ENCODE measurements at places on chromosomes 3 and 15. TPM values are rescaled to one million over a fixed set of nuclear protein-coding genes. Genes with fewer than 3 reads are reported as not detected.

Gene ZWILCH
- 12.0 TPM for total RNA-seq

Gene TMEM39A
- total RNA-seq = 55.7 TPM

Gene KCNAB1
- total RNA-seq = 6.3 TPM

Gene IL17RE
- 4.8 TPM for total RNA-seq

Gene ARHGEF26
- 18.4 TPM for total RNA-seq

Gene PHLDB2
- total RNA-seq = 64.4 TPM

Gene PRR20G
- total RNA-seq = not detected

Gene TMED3
- 41.3 TPM for total RNA-seq

Gene ABHD17C
- 7.9 TPM for total RNA-seq

Gene CSPG5
- 1.4 TPM for total RNA-seq

Gene CHRFAM7A
- total RNA-seq = 0.92 TPM

Gene OXTR
- 0.62 TPM for total RNA-seq

Gene GPR149
- total RNA-seq = 0.41 TPM

Gene LTF
- 13.0 TPM for total RNA-seq

Gene ATP2B2
- total RNA-seq = 5.7 TPM

Gene DTWD1
- 40.9 TPM for total RNA-seq

Gene CYP11A1
- 0.21 TPM for total RNA-seq

Gene INKA1
- 12.3 TPM for total RNA-seq

Gene IQCF5
- total RNA-seq = not detected
